ENCODE measurements at places on chromosomes 1 and 21.
A peak's percentile ranks its signal among the peaks of the same experiment; 100 is the strongest.

DNA sequence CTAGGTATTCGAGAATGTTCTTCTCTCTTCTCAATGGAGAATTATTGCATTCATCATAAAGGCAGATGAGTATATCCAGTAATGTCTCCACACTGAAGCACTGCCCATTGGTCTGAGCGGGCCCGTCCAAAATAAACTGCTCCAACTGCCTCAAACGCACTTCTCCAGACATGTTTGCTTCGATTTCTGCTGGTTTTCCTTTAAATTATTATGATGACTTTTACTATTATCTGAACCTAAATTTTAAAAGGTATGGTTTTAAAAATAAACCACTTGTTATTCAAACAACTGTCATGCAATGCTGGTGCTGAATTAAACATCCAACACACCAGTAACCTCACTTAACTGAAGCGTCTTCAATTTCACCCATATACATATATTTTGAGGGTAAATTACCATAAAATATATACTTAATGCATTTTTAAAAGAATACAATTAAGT, 1.3 kb downstream of the CDC42BPA start:
- DNase-seq, result peak; percentile 31

GRCh38 chr1:89910780-89911179, 84.1 kb upstream of the ZNF326 start:
- DNase-seq, result no peak

DNA sequence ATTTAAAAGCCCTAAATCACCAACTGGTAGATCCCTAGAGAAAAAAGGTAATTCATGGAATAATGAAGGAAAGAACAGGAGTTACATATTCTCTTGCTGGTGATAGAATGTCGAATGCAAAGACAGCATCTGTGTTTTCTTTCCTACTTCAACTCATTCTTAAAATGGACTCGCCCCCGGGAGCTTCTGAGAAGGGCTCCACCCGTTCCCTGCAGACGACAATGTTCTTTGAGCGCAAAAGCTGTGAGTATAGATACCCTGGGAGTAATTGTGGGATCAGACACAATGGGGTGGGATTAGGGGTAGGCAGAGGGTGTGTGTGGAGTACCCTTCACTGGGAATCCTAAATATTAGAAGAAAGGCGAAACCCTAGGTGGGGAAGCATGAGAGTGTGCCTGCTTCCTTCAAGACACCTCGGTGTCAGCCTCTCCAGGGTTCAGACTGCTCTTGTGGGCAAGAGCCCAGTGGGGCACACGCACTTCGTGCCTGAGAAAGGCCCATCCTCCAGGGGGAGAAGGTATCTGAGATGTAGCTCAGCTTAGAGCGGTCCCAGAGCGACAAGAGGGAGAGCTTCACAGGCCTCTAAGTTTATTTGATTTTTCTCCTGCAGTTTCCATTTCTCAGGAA, 123.3 kb upstream of the DPYD start:
- no peak for DNase-seq

- DNase-seq, result no peak
Measured at GRCh38 chr1:65278376-65279069, 30.8 kb upstream of the DNAJC6 start.

GRCh38 chr1:108059945-108060344, 95.0 kb upstream of the VAV3 start:
- DNase-seq, result no peak

DNA sequence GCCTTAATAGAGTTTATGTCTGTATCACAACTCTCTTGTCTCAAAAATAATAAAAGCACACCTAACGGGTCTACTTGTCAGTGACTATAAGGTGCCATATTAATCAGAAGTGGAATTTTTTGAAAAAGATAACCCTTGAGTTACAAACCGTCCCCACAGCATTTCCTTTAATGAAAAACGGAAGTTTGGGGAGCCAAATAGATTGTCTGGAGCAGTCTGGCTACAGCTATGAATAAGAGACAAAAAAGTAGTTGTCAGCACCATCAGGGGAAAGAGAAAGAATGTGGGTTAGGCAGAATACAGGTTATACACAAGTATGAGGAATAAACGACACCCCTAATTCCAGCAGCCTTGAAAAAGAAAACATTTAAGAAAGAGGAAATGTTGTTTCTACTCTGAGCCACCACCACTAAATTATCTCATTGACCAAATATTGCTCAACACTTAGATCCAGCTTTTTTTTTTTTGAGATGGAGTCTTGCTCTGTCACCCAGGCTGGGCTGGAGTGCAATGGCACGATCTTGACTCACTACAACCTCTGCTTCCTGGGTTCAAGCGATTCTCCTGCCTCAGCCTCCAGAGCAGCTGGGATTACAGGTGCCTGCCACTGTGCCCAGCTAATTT, 29.4 kb upstream of the USP24 start:
- no peak for DNase-seq

GRCh38 chr21:37047079-37047478, 25.8 kb downstream of the PIGP start:
- no peak for DNase-seq

GRCh38 chr1:27862671-27863537, 9.4 kb upstream of the THEMIS2 start:
- no peak for DNase-seq

DNA sequence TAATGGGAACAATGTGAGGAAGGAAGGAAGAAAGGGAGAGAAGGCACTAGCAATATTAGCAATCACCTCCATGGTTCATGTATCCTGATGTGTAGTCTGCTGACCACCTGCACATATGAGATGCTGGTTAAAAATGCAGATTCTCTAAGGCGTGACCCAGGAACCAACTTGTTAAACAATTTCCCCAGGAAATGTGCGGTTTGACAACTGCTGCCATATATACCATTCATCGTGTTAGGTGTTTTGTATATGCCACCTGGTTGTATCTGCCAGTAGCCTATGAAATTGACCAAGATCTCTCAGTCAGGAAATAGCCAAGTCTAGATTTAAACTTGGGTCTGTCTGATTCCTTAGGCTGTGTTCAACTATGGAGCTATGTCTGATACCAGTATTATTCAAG, 4.1 kb downstream of the SEMA4A start:
- no peak for DNase-seq
